H54 (cell line): ENCODE measurements at places on chromosomes 3 and 15.

GRCh38 chr3:118766306-118766669, 268.4 kb downstream of the IGSF11 start:
- no peak for DNase-seq

DNA sequence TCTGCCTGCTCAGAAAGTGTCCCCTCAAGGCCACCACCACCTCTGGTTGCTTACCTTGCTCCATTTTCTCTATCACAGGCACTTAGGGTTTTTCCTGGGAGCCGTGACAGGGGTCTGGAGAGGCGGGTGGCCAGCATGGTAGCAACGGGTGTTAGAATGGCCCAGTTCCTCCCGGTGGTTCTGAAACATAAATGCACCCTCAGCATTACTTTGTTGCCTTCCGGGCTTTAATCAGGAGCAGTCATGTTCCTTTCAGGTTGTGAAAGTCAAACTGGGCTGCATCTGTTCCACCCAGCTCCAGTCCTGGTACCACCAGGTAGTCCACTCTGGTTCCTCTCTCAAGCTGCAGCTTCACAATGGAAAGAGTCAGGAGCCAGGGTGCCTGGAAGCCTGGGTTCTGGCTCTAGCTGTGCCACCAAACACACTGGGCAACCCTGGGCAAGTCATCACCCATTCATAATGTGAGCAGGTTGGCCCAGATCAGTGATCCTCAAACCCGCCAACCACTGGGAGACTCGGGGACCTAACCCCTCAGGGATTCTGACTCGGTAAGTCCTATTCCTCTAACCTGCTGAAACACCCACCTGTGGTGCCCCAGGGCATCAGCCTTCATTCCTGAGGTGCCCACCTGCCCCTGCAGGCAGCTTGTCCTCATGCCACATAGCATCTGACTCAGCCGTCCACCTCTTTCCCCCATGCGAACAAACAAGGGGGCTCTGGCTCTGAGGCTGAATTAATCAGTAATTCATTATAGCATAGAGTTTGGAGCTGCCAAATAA, 9.3 kb downstream of the BDH1 start:
- no peak for DNase-seq

GRCh38 chr3:162740941-162741596, 1244.5 kb downstream of the OTOL1 start:
- no peak for DNase-seq

GRCh38 chr3:187833375-187833774, 88.1 kb upstream of the BCL6 start:
- no peak for DNase-seq

DNA sequence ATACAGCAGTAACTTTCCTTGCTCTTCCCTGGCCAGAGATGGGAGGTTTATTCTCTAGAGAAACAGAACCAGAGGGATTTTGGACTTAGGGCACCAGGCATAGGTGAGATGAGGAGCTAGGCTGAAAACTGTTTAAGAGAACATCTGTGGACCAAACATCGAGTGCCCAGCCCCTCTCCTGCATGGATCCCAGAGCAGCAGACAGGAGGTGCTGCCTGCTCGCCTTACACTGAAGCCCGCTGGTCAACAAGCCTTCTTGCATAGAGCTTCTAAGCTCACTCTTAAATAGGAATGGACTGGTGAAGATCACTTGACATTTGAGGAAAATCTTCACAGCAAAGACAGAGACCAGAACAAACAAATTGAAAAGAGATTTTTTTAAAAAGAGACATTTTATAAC, 41.2 kb downstream of the PARP15 start:
- no peak for DNase-seq

- DNase-seq = no peak
Observed at GRCh38 chr15:42457445-42458442, 33.2 kb downstream of the ZNF106 start.

DNA sequence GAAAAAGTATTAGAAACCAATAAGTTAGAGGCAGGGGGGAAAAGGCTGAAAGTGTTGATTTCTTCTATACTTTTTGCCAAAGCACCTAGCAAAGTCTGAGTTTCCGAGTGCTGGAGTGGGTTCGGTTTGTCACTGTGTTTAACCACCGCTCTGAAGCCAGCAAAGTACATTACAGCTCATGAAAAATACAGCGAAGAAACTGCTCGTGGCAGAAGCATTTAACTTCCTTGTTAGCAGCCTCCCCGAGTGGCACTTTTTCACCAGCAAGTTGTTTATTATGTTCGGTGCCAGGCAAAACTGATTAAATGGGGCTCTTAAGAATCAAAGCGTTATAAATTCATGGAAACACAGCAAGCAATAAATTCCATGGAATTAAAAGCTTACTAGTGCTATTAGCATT, 313.6 kb downstream of the FOXP1 start:
- DNase-seq = no peak

- DNase-seq = no peak
Observed at GRCh38 chr3:169659820-169660674, 3.5 kb downstream of the MECOM start.

- no peak for DNase-seq
Observed at GRCh38 chr15:43749690-43750345, 3.6 kb downstream of the PDIA3 start.

DNA sequence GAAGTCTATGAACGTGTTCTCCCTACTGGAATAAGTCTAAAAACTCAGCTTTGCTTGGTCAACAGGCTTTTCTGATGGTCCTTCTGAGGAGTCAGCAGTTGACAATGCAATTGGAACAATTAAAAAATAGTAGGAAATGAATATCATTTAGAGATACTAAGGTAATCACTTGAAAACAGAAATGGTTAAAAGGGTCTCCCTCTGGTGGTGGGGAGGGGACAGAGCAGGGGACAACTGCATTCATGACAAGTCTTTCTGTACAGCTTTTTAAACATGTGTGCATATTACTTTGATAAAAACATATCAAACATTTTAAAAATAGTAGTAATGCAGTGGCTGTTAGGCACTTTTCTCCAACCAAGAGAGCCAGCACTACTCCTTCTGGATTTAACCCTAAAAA, 119.9 kb upstream of the FHIT start:
- DNase-seq = no peak

- no peak for DNase-seq
Observed at GRCh38 chr3:182440101-182440500, 353.2 kb upstream of the ATP11B start.

- DNase-seq = no peak
Observed at GRCh38 chr3:185647880-185648210, 61.8 kb downstream of the SENP2 start.

GRCh38 chr15:43498990-43499389, 6.0 kb upstream of the TP53BP1 start:
- DNase-seq = no peak

DNA sequence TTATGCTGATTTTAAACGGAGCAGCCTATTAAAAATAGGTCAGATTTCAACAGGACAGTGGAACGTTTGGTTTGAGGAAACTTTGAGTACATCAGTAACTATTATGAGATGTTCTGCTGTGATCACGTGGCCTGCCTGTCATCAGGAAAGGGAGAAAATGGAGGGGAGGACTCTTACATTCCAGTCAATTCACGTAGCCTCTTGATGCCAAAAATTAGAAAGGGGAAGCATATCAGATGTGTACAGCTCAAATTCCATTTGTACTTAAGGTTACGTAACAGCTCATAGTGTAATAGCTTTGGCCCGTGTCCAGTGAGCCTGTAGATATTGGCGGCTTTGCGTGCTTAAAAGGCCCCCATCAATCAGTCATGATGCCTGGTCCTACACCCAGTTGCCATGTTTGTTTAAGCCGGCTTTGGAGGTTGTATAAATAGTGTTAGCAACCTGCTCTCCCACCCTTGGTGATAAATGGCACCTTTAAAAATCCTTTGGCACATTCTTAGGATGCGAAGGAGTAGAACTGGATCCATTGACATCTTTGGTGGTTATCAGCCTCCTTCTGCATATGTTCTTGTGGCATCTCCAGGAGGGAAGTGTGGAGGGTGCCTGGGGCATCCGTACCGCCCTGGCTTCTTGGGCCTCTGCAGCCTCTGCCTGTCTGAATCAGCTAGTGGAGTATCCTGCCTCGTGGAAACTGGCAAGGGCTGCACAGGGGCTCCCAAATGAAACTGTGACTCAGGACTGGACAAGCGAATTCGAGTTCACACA, 163.9 kb downstream of the THSD4 start:
- DNase-seq = no peak

- DNase-seq = no peak
Observed at GRCh38 chr3:107446706-107447105, 69.5 kb downstream of the CCDC54 start.

GRCh38 chr3:82386647-82387046, 625.2 kb upstream of the GBE1 start:
- no peak for DNase-seq

DNA sequence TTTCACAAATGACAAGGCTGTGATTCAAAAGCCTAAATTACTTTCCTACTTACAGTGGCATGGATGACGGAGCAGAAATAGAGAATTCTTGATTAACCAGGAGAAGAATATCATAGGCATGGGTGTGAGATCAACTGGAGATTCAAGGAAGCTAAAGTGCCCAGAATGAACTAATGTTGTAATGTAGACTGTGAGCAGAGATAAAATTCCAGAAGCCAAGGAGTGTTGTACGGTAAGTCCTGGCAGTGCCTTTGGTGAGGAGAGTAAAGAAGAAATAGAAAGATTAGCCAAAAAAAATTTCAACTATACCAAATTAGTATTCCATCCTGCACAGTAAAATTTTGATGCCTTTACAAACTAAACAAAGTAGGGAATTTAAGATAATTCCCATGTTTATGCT, 75.9 kb downstream of the ZBTB20 start:
- DNase-seq = no peak

DNA sequence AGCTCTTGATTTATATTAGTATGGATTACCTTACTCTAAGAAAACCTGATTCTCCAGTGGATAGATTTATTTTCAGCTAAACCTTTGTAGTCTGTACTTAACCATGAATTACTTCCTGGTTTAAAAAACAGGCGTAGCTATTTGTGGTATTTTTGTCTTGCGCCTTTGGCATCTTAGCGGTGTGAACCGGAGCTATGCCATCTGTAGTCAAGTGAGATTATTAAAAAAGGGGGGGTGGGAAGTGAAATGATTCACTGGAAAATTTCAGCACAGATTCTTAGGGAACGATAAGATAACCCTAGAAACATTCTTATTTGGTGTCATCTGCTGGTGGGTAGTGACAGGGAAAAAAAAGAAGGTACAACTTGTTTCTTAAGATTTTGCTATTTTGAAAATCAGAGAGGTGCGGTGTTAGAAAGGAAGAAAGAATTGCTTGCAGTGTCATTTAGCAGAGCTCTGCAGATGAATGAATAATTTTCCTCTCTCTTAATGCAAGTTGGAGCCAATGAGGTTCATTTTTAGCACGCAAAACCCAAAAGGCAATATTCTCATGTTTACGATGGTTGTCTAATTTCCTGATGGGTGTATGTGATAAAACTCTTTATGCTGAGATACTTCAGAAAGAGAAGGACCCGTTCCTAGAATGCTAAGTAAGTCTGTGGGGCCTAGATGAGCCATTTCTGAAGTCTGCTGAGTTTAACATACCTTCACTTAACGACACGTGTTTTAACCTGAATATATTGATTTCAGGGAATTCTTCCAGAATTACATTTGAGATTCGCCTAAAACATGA, 44.0 kb downstream of the PSMD6 start:
- no peak for DNase-seq

DNA sequence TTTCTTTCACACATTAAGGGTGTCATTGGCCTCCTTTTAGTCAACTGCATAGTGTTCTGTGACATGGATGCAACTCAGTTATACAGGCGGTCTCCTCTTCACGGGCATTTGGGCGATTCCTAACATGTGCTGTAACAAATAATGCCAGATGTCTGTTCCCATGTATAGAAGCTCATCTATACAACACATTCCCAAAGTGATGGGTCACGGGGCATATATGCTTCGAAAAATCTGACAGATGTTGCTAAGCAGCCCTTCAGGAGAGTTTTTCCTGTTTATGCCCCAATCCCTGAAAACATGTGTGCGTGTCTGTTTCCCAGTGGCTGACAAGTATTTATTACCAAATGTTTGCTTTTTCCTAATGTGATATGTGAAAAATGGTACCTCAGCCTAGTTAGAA, 25.8 kb downstream of the LRRK1 start:
- DNase-seq = no peak

- no peak for DNase-seq
Observed at GRCh38 chr3:53097887-53098286, 32.3 kb downstream of the RFT1 start.

DNA sequence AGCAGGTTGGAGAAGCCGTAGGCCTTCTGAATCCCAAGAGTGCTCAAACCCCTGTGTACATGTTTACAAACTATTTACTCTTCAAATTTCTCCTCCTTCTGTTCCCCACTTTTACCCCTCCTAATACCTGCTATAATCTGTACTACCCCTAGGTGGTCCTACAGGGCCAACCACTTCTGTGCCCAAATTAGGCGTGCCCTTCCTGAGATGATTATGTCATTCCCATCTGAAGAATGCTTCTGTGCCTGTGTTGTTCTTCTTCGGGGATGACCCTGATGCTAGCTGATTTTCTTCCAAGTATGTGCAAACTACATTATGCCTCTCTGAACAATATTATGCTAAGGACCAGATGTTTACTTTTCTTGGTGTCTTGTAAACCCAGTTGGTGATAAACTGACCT, 20.5 kb downstream of the RBP2 start:
- no peak for DNase-seq

DNA sequence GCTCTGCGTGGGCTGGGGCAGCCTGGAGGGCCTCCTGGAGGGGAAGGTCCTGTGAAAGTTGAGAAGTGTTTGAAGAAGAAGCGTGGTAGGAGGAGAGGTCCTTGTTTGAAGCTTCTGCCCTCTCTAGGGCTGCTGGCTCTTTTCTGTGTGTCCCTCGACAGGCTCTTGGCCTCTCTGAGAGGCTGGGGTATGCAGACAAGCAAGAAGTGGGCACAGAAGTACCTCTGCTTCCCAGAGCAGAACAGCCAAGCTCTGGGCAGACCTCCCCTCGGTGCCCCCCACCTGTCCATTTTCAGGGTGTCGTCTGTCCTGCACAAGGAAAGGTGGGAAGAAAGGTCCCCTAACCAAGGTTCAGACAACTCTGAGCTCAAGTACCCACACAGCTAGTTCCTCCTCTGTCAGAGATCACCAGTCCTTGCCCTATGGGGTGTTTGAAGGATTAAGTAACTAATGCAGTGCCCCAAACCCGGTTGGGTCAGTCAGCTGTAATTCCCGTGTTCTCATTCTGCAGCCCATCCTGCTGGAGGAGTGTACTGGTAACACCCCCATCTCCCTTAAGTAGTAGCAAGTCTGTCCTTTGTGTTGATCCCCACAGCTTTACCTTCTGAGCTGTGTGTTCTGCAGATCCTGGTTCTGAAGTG, 6.3 kb downstream of the CSK start:
- no peak for DNase-seq

- no peak for DNase-seq
Observed at GRCh38 chr3:154304936-154305335, 19.4 kb downstream of the DHX36 start.

DNA sequence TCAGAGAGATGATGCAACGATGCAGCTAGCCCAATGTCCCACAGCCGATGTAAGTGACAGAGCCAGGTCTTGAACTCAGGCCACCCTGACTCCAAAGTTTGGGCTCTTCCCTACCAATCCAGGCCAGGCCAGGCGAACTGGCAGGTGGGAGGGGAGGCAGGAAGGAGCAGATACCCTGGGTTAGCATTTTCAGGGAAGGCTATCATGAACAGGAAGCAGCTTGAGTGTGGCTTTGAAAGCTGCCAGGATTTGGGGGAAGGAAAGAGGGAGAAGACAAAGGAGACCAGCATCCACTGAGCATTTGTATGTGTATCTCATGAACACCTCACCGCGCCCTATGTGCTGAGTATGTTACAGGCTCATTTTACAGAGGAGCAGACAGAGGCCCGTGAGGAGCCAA, 38.8 kb downstream of the LMCD1 start:
- no peak for DNase-seq
